ENCODE measurements at places on chromosomes 2 and 18.

DNA sequence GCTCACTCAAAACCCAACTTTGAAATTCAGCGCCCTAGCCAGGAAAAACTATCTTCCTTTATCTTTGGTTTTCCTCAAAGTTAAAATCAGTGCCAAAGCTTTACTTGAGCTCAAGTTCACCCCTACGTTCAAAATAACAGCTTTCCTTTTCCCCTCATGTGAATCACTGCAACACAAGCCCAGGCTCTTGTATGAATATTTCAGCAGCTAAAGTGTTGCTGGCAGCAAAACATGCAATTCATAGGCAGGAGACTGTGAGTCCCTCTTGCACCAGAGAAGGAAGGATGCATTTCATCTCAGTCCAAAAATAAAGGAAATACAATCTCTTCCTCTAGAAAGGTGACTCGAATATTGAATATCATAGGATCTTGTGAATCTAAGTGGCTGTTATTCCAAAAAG is 461.3 kb upstream of the SOX11 start:
- no peak for DNase-seq

DNA sequence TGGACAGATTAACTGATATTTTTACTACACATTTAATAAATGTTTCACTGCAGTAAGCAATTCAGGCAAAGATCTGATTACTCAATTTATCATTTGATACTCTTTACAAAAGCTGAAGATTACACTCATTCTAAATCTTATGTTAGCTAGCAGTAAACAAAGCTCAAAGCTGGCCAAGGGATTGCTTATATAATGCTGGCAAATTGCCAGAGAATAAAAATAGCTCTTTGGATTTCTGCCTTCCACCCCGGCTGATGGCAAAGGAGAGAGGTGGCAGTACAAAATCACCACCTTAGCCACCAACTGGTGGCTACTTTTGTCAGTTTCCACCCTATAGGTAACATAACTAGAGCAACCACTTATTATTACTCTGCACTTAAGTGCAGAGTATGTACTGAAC is 320.5 kb downstream of the FSIP2 start:
- no peak for DNase-seq

GRCh38 chr2:157261199-157261782 is 3.8 kb downstream of the GALNT5 start:
- DNase-seq = no peak

- no peak for DNase-seq
These were observed 13.7 kb downstream of the INO80C start for GRCh38 chr18:35484034-35484433.

GRCh38 chr2:108924580-108925251 is 64.3 kb downstream of the EDAR start:
- DNase-seq = no peak

GRCh38 chr2:11858883-11859282 is 112.5 kb downstream of the LPIN1 start:
- DNase-seq = no peak

DNA sequence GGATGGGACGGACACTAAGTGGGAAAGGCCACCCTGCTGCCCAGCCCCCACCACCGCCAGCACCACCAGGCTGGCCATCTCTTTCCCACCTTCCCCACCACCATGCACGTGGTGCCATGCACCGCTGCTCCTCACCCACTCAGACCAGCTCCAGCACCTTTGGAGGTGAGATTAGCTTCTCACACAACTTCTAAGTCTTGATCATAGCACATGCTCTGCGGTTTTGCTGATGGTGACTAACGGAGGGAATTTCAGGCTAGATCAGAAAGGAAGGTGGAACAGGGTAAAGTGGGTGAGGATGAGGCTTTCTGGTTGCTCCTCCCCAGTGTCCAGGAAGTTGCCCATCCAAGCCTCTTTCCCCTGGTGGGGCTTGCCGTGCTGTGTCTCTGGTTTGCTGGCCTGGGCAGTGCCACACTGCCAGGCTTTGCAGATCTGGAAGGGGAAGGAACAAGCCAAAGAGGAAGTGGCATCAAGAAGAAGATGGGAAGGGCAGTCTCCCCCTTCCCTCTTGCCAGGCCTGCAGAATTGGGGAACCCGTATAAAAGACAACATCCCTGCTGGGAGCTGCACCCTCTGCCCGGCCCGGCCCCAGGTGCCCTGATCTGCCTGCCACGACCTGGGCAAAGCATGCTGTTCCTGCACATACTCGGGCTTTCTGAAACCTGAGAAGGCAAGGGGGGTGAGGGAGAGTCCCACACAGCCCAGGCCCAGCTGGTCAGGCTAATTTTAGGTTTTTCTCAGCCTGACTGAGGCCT is 44.3 kb upstream of the CAB39 start:
- DNase-seq = no peak

GRCh38 chr18:79927607-79928562 is 23.6 kb downstream of the SLC66A2 start:
- peak; percentile 11 for DNase-seq

- no peak for DNase-seq
These were observed 13.0 kb downstream of the AMER3 start for GRCh38 chr2:130768191-130768855.

GRCh38 chr2:41500895-41501294 is 546.9 kb upstream of the PKDCC start:
- DNase-seq = no peak

DNA sequence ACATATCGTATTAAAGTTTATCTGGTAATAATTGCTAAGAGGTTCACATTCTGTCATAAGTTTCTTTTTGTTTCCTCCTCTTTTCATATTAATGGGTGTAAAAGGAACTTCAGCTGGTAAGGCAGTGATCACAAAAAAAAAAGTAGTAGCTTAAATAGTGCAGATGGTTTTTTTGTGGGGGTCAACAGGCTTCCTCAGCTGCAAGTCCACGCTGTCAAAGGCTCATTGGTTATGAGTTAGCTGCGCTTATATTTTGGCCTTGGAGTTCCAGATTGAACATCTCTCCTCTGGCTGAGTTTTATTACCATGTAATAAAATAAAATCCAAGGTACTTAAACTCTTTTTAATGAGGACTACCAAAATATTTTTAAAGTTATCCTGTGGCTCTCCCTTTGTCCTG is 277.0 kb upstream of the ZEB2 start:
- no peak for DNase-seq
